ENCODE measurements at places on chromosomes 12 and 14.

GRCh38 chr12:115163710-115164109 is 479.7 kb upstream of the TBX3 start:
- DNase-seq, result no peak

- no peak for DNase-seq
Measured at GRCh38 chr14:101813833-101814232, 52.3 kb downstream of the PPP2R5C start.

DNA sequence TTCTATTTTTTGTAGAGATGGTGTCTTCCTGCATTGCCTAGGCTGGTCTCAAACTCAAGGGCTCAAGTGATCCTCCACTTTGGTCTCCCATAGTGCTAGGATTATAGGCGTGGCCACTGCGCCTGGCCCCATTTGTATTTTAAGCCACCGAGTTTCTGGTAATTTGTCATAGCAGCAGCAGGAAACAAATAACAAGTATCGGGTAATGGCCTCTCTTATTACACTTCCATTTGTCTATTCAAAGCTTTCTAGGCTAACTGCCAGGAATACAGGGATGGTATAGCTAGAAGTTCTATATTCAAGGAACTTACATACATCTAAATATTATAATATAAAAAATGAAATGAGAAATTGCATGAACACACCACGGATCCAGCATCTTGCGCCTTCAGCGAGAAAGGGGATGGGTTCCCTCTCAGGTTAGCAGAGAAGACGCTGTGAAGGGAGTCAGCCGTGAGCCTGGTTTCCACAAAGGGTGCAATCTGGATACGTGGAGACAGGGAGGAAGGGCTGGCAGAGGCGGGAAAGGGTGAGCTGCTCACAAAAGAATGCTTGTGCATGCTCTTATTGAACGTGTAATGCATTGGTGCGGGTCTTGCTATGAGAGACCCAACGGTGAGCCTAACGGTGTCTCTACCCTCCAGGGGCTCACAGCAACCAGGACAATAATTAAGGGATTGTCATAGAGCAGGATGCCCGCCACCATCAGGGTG is 9.5 kb downstream of the BDKRB1 start:
- peak; percentile 96 for DNase-seq

DNA sequence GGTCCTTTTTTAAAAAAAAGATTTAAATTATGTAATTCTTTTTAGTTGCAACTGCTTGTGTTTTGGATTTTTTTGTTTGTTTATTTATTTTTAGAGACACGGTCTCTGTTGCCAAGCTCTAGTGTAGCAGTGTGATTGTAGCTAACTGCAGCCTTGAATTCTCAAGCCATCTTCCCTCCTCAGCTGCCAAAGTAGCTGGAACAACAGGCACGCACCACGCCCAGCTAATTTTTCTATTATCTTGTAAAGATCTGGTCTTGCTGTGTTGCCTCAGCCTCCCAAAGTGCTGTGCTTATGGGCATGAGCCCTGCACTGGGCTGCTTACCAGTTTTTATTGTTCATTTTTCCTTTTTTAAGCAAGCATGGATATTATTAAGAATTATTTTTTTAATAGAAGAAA is 10.6 kb upstream of the ART4 start:
- no peak for DNase-seq

- no peak for DNase-seq
Measured at GRCh38 chr12:106867651-106868050, 88.1 kb upstream of the TMEM263 start.

GRCh38 chr12:116943419-116944372 is 32.9 kb downstream of the FBXW8 start:
- DNase-seq, result no peak

DNA sequence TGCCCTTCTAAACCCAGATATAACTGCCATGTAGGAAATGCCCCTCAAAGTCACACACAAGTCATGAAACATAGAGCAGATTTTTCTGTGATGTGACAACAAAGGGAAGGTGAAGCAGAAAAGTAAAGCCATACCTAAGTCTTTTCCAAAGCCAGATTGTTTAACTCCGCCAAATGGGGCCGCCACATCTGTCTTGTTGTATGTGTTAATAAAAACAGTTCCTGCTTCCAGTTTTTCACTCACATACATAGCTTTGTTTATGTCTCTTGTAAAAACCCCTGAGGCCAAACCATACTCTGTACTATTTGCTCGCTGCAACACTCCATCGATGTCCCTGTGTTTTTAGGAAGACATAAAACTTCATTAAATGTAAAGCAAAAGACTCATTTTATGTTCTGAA is 40.3 kb downstream of the NOPCHAP1 start:
- no peak for DNase-seq

DNA sequence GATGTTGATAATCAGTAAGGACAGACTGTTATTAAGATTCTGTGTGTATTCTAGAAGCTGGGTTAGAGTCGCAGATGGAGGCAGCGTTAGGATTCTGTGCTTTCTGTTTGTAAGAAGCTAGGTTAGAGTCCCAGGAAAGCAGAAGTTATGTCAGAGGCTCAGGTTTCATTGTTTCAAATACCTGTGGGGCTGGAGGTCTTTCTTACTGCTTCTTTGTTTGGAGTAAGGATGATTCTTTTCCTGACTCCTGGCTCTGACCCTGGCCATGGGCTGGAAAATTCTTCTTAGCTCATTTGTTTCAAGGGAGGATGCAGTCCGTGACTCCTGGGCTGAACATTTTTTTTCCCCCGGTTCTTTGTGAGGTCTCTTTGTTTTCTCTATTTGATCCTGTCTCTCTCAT is 5.2 kb downstream of the MUCL1 start:
- DNase-seq, result no peak
